Ascending aorta (tissue), 2 donors: ENCODE measurements at places on chromosomes 16 and 17.

GRCh38 chr16:25030420-25031131 lies 15.4 kb upstream of the ARHGAP17 start:
- no peak for DNase-seq

GRCh38 chr17:76935331-76935730 lies 67.1 kb downstream of the MGAT5B start:
- no peak for DNase-seq

DNA sequence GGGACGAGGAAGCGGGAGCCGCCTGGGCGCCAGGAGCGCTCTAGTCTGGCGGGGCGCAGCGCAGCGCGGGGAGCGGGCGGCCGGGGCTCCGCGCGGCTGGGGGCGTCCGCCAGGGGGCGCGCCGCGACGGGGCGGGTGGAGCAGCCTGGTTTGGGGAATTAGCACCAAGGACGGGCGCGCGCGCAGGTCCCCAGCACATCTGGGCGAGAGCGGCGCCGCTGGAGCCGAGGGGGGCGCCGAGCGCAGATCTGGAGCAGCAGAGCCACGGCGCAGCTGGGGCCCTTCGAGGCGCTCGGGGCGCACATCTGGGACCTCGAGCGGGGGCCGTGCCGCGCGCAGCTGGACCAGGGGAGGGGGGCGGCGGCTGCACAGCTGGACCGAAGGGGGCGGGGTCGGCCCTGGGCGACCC lies at the start of gene NXPH3:
NXPH3 (plus strand) TSS at position 193 of the 409 bp plus-strand sequence. CDS start 349 bp downstream, outside the sequence.
- peak; percentile 81 for DNase-seq

DNA sequence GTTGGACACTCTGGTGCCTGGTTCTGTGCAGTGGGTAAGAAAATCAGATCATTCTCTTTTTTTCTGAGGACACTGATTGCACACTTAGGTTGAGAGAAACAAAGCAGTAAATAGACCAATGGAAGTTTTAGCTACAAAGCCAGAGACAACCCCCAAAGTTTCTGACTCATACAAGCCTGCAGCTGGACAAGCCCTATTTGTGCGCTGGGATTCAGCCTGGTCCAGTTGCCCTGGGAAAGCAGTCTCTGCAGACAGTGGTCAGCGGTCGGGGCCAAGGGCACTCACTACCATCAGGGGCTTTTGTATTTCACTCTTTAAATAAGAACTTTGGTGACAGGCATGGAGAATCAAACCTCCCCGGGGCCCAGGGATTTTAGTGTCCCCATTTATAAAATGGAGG lies 6.0 kb upstream of the RHBDL3 start:
- no peak for DNase-seq

DNA sequence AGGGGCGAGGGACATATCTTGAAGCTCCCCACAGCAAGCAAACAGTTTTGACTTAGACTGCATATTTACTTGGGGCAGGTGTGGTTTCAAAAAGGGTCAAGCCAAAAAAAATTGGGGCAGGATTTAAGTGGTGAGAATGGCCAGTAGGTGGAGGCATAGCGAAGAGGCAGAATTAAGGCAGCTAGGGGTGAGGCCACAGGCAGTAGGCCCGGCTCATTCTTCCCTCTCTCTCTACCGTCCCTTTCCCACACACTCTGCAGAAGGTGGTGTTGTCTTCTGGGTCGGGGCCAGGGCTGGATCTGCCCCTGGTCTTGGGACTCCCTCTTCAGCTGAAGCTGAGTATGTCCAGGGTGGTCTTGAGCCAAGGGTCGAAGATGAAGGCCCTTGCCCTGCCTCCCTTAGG lies 2.6 kb downstream of the SHBG start:
- DNase-seq: no peak
